ENCODE measurements at places on chromosomes 12 and 14. TPM values are rescaled to one million over a fixed set of nuclear protein-coding genes. Genes with fewer than 3 reads are reported as not detected.

Gene PPP4R4
- total RNA-seq: not detected

Gene SLC2A14
- total RNA-seq: not detected

Gene IGFBP6
- total RNA-seq: 50.2 TPM

Gene NTS
- total RNA-seq: not detected

Gene TBC1D30
- 0.83 TPM for total RNA-seq

Gene TEX22
- 1.9 TPM for total RNA-seq

Gene AVPR1A
- total RNA-seq: 1.5 TPM
